ENCODE measurements at places on chromosomes 1 and 21. TPM values are rescaled to one million over a fixed set of nuclear protein-coding genes. Genes with fewer than 3 reads are reported as not detected.
A peak's percentile ranks its signal among the peaks of the same experiment; 100 is the strongest.

GRCh38 chr1:19925342-19926070 is 2.1 kb upstream of the PLA2G2E start:
- no peak for DNase-seq

GRCh38 chr1:201702936-201703335 is 126.0 kb upstream of the IPO9 start:
- DNase-seq: no peak

THEM5 gene
- not detected for total RNA-seq

DNA sequence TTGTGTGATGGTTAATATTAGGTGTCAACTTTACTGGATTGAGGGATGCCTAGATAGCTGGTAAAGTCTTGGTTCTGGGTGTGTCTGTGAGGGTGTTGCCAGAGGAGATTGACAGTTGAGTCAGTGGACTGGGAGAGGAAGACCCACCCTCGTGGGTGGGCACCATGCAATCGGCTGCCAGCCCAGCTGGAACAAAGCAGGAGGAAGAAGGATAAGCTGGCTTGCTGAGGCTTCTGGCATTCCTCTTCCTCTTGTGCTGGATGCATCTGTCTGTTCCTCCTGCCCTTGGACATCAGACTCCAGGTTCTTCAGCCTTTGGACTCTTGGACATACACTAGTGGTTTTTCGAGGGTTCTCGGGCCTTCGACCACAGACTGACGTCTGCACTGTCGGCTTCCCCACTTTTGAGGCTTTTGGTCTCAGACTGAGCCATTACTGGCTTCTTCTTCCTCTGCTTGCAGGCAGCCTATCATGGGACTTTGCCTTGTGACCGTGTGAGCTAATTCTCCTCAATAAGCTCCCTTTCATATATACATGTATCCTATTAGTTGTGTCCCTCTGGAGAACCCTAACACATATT is 184.3 kb upstream of the LMO4 start:
- no peak for DNase-seq

GRCh38 chr1:174262349-174263241 is 103.3 kb downstream of the RABGAP1L start:
- no peak for DNase-seq

DNA sequence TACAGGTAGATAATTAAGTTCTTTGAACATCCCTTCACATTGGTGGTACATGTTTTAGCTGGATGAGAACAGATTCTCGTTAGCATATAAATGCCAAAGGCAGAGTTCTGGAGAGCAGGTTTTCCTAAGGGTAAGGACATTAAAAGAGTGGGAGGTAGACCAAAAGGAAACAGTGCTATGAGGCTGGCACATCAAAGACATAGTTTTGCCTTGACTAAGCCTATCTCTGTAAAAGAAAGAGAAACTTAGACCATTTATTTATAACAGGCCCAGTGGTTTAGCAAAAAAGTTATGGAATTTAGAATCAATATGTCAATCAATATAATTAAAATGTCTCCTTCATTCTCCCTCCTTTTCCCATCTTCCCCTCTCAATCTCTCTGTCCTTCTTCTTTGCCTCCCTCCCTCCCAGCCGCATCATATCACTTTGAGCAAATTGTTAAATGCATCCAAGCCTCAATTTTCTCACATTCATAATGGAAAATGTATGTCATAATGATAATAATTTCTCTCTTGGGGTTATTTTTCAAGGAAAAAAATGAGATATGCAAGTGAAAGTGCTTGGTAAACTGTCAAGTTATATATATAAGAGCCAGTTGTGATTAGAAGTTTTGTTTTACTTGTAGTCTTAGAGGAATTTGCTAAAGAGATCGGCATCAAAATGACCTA is 209.9 kb upstream of the SGIP1 start:
- no peak for DNase-seq

DMBX1 gene
- not detected for total RNA-seq

DNA sequence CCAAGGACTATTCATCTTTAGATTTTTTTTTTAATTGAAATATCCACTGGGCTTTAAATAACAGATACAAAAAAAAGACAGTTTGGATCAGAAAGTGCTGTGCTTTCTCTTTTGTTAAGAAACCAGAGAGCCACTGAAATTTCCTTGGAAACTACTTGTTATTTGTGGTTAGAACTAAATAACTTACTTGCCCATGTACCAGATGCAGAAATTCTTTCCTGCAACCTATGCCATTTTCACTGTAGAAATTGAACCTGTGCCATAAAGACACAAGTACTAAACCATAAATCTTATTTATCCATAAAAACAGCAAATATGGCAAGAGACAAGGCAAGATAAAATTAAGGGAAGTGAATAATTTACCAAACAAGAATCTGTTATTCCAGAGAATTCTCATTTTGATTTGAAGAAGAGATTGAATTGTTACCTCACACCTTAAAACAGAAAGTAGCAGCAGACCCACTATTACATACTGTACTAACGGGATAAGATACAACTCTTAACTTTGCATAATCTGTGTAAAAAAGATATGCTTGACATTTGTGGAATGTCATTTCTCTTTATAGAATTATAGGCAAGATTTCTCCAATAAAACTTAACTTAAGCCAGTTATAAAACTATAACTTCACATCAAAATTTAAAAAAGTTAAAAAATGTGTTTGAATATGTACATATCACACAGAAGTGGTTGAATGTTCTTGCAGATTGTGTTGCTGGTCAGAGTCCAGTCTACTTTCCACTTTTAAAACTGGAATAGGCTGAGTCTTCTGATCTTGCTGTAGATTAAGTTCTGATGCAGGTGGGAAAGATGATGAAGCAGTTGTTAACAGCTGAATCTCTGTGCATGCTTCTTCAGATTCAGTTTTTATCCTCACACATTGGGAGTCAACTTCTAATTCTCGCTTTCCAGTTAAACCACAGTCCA is 6.3 kb upstream of the PHTF1 start:
- DNase-seq: no peak

DNA sequence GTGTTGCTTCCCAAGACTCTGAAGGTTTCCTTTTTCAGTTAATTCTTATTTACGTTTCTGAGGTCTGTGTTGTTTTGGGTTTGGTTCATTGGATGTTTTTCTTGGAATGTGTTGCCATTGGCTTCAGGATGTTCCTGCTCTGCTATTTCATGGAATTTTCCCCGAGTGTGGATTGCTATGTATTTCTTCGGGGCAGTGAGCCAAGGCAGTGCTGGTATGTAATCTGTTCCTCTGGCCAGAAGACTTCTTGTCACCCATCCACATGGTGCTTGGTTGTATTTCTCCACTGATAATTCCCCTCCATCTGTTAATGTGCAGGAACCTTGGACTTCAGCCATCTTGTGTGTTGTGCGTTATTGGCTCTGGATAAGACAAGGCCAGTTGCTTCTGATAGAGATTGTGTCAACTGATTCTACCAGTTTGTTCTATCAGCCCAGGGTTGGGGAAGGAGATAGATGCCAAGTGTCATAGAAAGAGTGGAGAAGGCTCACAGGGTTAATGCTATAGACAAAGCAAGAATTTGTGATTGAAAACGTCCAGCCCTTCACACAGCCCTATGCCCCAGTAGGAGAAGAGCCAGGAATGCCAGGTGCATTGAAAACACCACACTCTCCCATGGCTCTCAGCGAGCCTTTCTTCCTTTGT is 505.2 kb downstream of the PLPP3 start:
- DNase-seq: peak; percentile 81

GRCh38 chr21:27694667-27695066 is 727.8 kb upstream of the ADAMTS5 start:
- no peak for DNase-seq

TCP10L gene
- 2.1 TPM for total RNA-seq

- no peak for DNase-seq
Measured at GRCh38 chr1:56113679-56114078, 465.7 kb downstream of the PLPP3 start.

GRCh38 chr1:30778154-30778978 is 20.8 kb upstream of the LAPTM5 start:
- peak; percentile 54 for DNase-seq

- no peak for DNase-seq
Measured at GRCh38 chr21:31284797-31285397, 59.2 kb downstream of the TIAM1 start.

- DNase-seq: no peak
Measured at GRCh38 chr1:32199043-32199716, 1.2 kb upstream of the CCDC28B start.

TACSTD2 gene
- 19.2 TPM for total RNA-seq

DNA sequence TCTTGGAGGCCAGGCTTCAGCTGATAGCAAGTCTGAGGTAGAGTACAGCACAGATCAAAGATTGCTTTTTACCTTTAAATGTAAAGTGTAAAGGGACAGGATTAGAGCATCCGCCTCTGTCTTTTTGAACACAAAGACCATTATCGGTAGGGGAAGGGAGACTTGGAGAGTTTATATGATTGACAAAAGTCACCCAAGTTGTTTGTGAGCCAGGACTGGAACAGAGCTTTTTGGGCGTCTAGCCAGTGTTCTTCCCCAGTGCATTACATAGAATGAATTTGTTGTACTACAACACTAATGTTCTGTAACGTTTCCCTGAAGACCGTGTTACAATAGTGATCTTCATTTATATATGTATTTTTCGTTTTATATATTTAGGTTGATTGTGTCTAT is 9.3 kb upstream of the PIGC start:
- DNase-seq: no peak

TDRKH gene
- 10.6 TPM for total RNA-seq

- DNase-seq: no peak
Measured at GRCh38 chr1:235671992-235672391, 22.4 kb upstream of the GNG4 start.

WDR3 gene
- 10.8 TPM for total RNA-seq

SYT14 gene
- total RNA-seq: 0.06 TPM

DNA sequence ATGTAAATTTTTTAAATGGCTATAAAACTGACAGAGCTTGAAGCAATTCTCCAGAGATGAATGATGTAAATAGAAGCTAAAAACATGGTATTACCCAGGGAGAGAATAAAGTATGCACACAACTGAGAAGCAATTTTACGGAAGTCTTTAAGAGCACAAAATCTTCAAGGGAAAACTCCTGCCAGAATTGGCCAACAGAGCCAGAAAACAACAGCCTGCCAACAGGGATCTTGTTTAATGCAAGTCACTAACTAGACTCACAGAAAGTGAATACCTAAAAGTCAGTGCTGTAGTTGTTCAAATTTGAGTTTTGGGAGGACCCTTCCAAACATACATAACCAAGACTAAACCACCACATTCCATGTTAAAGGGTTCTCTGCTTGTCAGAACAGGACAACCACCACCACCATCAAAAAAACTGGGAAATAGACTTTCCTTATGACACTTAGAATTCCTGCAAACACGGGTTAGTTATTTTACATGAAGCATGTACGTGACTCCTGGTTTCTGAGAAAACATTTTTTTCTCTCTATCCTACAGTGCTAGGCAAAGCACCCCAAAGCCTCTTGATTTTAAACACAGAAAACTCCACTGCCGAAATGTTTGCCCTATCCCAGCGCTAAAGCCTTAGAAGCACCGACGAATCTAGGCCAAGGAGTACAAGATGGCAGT is 1.6 kb downstream of the EPS15 start:
- DNase-seq: no peak

- no peak for DNase-seq
Measured at GRCh38 chr21:24298040-24298439, 1309.2 kb downstream of the MRPL39 start.

DNA sequence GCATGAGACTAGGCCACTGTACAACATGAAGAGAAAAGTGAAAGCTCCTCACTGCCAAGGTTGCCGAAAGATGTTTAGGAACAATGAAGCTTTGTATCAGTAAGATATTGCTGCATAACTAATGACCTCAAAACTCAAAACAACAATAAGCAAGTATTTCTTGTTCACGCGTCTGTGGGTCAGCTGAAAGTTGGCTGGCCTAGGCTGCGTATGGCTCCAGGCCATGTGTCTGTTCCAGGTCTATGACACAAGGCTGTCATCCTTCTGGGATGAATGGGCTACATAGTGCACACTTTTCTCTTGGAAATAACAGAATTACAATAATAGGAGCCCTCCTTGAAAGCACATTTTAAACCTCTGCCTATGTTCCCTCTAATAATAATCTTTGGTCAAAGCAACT is 515.9 kb downstream of the PLPP3 start:
- no peak for DNase-seq

SEMA6C gene
- total RNA-seq: 9.1 TPM

DNA sequence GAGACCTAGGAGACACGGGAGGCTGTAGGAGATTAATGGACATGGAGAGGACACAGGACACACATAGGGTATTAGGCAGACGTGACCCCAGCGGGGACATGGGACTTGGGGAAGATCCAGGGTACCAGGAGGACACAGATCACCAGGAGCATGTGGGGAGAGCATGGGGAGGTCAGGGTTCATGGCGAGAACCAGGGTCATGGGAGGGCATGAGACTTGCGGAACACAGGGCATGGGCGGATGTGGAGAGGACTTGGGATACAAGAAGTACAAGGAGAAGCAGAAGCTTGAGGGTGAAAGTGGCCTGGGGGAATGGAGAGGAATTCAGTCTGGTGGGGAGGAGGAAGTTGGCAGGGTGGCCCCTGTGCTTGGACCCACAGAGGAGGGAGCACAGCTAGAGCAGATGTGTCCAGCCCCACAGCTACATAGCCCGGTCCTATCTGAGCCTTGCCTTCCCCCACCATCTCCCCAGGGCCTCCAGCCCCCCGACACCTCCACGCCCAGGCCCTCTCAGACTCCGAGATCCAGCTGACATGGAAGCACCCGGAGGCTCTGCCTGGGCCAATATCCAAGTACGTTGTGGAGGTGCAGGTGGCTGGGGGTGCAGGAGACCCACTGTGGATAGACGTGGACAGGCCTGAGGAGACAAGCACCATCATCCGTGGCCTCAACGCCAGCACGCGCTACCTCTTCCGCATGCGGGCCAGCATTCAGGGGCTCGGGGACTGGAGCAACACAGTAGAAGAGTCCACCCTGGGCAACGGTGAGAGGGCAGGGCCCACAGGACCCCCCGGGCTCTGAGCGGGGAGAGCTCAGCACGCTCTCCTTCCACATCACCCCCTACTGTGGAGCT is 12.1 kb downstream of the TIE1 start:
- DNase-seq: no peak

- DNase-seq: peak; percentile 66
Measured at GRCh38 chr1:84020151-84020550, 21.2 kb upstream of the TTLL7 start.

CHI3L2 gene
- total RNA-seq: 2.8 TPM

DNA sequence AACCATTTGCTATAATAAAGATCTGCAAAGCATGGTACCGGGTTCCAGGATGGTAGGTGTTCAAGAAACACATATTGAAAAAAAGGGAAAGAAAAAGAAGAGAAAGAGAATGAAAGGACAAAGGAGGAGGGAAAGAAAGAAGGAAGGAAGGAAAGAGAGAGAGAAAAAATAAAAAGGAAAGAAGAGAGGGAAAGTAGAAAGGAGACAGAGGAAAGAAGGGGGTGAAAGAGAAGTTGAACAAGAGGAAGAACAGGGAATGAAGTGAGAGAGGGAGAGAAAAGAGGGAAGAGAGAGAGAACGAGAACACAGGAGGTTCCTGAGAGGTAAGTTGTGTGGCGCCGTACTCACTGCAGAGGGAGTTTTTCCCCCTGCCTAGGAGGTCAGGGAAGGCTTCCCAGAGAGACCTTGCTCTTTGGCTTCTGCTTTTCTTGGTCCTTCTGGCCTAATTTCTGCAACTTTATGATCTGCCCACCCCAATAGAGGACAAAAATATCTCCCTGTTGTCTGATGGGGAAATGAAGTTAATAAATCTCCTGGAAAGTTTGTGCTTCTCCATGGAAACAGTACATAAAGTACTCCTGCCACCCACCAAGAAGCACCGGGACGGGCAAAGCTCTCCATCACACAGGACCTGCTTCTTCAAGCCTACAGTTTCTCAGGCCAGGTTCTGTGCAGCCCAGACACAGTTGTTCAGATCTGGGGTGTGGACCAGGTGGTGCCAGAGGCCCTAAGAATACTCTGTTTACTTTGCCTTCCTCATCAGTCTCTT is 124.8 kb downstream of the ROR1 start:
- DNase-seq: no peak

All from mucosa of gallbladder (tissue), 1 donor.